Large intestine (tissue), 12 donors: ENCODE measurements at places on chromosomes 2 and 18.

DNA sequence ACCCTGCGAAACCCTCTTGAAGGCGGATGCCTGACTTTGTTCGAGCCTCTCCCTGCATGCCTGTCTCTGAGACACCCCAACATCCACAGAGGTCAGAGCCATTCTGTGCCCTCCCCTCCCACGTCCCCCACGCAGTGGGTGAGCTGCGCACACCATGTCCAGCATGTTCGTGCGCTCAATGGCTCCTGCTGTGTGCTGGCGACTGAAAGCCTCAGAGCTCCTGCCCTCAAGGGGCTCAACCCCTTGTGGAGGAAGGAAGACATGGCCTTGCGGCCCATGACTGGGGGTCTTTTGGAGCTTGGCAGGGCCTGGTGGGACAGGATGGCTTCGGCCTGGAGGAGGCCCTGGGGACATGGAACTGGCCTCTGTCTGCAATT lies 45.7 kb downstream of the ANKMY1 start:
- DNase-seq: no peak

GRCh38 chr18:47791461-47791985 lies 138.9 kb downstream of the SMAD2 start:
- DNase-seq: no peak

- no peak for DNase-seq
These were observed 134.5 kb downstream of the NCKAP5 start for GRCh38 chr2:133433455-133434451.

DNA sequence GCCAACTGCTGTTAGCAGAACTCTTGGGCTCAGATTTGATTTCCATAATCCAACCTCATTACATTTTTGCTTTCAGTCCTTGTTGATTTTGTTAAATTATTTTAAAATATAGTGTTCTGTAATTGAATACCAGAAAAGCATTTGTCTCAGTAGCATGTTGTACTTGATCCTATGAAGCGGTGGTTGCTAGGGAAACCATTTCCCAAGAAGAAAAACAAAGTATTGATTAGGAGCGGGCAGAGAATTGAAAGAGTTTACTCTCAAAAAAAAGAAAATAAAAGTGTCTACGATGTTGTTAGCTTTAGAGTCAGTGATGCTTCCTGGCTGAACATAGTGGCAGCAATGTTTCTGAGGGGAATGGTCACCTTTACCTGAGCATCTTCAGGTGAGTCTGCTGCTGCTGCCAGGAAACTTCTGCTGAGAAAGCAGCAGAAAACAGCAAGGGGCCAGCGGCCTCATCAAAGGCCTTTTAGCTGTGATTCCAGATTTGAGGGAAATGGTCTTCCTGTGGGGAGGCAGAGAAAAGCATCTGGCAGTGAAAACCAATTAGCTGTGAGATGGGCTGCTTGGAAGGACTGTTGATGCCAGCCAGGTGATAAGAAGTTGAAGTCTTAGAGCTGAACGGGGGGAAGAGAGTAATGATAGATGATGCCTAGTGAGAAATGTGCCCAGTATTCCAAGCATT lies 37.1 kb downstream of the CRIM1 start:
- DNase-seq: no peak

- DNase-seq: no peak
These were observed 335.8 kb downstream of the RAD51AP2 start for GRCh38 chr2:17182399-17182798.

DNA sequence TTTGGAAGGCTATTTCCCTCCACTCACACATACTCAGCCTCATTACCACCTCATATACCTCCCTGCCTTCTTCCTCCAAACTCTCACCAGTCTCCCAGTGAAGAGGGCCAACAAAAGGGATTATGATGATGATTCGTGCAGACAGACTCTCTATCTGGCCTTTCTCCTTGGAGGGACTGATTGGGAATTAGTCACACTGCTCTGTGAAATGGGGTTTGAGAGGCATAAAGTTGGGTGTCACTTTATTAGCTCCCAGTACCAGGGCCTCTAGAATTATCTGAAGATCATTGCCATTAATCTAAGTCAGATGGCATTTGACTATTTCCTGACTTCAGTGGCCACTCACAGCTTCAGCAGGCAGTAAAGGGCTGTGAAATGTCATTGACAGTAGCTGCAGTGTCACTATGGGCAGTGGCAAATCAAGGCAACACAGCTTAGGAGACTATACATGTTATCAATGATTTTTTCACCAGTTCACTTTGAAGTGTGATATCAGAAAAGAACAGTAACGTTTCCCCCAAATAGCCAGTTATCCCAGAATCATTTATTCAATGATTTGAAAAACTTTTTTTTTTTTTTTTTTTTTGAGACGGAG lies 17.4 kb downstream of the CNRIP1 start:
- no peak for DNase-seq

DNA sequence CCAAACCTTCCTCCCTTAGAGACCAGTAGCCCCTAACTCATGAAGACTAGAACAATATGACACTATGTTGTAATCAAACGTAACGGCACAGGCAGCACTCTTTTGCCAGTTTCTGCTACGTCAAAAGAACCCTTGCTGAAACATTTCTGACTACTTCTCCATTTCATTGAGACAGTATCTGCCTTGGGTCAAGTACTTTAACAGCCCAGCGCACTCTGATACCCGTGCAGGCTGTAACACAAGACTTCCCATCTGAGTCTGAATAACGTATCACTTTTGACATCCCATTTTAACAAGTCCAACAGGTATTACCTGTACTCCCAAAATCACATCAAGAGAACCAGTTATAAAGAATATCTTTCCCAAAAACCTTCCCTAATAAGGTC lies 38.4 kb downstream of the TBC1D8 start:
- DNase-seq: no peak

- DNase-seq: no peak
These were observed 246.3 kb downstream of the SUCLG1 start for GRCh38 chr2:84212611-84213314.

- no peak for DNase-seq
These were observed 130.3 kb downstream of the MYCN start for GRCh38 chr2:16070648-16070971.

- DNase-seq: no peak
These were observed 678.0 kb downstream of the ARHGAP15 start for GRCh38 chr2:143807192-143807591.

GRCh38 chr2:44969936-44970335 lies 28.4 kb downstream of the SIX3 start:
- no peak for DNase-seq

DNA sequence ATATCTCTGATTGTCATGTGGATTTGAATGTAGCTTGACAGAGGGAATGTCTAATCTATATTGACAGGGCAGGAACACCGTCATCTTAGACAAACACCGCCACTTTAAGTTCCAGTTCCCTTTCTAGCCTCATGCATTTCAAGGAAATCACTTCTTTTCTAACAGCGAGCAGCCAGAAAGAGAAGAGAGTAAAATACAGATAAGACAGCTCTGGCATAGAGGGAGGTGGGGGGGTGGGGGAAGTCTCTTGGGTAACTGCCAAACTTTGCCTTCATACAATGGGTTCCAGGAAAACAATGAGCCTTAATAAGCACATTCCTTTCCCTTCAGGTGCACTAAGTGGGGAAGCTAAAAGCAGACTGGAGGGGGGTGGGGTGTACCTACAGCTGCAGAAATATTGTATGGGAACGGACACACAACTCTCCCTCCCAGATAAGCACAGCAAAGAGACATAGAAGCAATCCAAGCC lies 37.2 kb downstream of the CASP10 start:
- DNase-seq: no peak

- no peak for DNase-seq
These were observed 236.2 kb downstream of the IKZF2 start for GRCh38 chr2:212915121-212915782.

- DNase-seq: no peak
These were observed 3.9 kb downstream of the PUM2 start for GRCh38 chr2:20346565-20347381.

DNA sequence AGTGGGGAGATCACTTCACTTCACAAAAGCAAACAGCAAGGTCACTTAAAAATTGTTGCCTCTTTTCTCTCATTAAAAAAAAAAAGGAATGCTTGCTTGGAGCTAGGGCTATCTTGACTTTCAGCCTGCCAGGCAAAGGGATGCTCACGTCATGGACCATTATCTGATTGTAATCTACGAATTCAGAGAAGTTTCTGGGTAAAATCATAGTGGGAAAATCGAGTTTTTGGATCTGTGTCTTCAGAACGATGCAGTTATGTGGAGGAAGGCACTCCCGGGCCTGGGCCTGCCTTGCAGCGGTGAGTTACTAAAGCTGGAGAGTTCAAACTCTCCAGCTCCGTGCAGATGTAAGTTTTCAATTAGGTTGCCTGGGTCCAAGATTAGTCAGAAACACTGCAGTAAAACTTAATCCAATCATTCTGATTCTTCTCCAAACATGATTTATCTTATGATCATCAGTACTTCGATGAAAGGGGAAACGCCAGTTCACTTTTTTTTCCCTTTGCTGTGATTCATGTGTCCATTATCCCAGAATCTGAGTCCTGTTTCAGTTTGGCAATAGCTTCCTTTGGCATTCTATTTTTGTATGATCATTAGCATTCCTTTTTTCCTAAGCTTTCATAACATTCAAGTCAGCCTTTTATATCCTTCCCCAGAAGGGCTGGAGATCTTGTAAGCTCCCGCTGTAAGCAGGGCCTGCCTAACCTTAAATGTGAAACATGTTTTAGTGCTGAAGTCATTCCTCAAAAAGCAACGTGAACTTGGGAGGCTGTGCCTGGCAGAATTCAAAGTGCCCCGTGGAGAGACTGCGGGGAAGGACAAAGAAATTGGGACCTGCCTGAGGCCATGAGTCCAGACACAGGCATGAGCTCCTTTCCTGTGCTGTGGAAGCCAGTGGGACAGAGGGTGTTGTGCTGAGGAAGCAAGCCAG lies 119.3 kb upstream of the TWIST2 start:
- peak; percentile 25 for DNase-seq

- DNase-seq: no peak
These were observed 333.3 kb downstream of the HRH4 start for GRCh38 chr18:24793742-24794141.

DNA sequence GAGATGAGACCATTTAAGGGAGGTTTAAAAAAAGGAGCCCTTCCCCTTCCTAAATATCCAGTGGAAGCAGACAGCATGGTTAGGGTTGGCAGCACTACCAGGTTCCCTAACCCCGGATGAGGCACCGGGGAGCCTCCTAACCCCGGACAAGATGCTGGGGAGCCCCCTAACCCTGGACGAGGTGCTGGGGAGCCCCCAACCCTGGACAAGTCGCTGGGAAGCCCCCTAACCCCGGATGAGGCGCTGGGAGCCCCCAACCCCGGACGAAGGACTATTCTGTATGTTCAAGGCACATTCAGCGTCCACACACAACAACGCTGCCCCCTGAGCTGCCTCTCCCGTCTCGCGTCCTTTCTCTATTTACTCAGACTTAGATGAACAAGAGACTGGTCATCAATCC lies 51.9 kb downstream of the ANKMY1 start:
- DNase-seq: no peak

- no peak for DNase-seq
These were observed 147.6 kb upstream of the ITGA6 start for GRCh38 chr2:172279813-172280212.

GRCh38 chr2:64722291-64723044 lies 68.8 kb upstream of the SERTAD2 start:
- DNase-seq: no peak

DNA sequence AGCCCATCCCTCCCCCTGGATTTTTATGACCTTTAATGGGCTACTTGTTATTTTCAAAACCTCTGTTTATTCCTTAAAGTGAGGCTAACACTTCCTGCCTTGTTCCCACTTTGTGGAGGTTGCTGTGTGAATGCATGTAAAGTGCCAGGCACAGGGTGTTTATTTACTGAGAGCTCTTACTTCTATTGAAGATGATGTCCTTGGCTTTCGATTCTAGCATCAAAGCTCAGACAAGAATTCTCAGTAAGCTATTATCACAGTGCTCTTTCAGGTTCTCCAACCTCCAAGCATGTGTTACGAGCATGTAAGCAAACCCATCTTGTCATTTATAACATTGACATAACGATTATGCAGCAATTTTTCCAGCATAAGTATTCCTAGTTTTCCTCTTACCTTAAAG lies 44.2 kb downstream of the DPYSL5 start:
- no peak for DNase-seq

DNA sequence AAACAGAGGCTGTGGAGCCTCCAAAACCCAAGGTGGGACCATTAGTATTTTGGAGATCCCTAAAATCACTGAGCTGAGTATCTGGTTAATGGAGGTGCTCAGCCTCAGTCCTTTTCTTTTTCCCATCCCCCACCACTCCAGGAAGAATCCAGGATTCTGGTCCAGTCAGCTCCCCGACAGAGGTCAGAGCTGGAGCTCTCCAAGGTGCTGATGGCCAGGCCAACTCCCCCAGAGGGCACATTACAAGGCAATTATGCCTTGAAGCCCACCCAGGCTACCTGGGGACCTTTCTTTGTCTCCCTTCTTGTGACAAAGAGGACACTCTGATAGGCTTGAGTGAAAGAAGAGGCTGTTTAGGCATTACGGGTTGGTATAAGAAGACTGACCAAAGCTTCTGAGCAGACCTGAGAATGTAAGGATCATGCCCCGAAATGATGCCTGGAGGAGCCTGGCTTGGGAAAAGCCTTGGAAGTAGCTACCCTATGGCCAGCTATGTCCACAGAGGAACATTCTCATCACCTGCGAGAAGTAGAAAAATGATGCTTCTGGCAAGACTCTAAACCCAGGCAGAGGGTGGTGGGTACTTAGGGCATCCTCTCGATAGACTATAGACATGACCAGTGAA lies 102.5 kb upstream of the LDAH start:
- no peak for DNase-seq

DNA sequence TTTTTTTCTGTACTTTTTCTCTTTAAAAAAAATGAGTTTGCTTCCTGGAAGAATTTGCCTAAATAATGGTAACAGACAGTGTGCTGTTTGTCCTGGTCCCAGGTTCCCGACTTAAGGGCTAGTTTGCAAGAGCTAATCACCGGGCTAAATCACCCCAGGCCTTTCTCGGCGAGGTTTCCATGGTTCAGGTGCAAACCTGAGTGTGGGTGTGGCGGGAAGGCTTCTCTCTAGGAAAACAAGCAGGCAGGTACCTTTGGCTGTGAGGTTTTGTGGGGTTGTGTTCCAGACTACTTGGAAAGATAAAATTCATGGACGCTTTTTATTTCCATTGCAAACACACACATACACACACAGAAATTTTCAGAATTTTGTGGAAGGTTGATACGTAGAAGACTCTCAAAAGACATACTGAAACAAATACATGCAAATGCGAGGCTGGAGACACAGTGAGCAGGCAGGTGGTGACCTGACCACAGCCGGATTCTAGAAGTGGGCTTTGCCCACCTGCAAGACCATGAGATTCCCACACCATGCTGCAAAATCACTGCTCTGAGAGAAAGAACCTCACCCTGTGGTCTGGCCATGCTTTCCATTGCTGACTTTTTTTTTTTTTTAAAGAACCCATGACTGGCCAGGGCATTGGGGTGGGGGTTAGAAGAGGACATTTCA lies 815 bp downstream of the CNDP1 start:
- DNase-seq: no peak

- peak; percentile 63 for DNase-seq
These were observed 747.0 kb downstream of the BCL11A start for GRCh38 chr2:59806486-59806885.

- no peak for DNase-seq
These were observed 102.8 kb upstream of the RNF152 start for GRCh38 chr18:61995618-61996017.

- no peak for DNase-seq
These were observed 95.9 kb upstream of the ZBTB14 start for GRCh38 chr18:5391409-5391808.
